ENCODE measurements at places on chromosomes 6 and 20. TPM values are rescaled to one million over a fixed set of nuclear protein-coding genes. Genes with fewer than 3 reads are reported as not detected.

DNA sequence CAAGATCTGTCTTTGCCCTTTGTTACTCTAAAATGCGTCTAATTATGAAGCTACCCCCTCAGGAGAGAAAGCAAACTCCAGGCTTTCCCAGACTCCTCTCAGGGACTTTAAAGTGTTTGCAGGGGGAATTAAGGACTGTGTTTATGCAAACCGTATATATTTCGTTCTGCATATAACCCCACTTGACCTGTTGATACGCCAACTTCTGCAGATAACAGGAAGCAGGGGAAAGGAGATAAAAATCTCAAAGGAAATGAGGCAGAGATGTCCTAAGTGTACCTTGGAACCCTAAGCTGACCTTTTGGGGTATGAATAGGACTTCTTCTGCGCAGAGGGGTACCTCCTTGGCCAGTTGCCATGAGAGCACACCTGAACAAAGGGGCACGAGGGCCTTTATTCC, 8.1 kb downstream of the SYCP2L start:
- DNase-seq: no peak
- H3K27me3 ChIP-seq: peaks cover 16% of the 10 kb centered on the region
- H3K27ac ChIP-seq: no peak overlapping the region

DNA sequence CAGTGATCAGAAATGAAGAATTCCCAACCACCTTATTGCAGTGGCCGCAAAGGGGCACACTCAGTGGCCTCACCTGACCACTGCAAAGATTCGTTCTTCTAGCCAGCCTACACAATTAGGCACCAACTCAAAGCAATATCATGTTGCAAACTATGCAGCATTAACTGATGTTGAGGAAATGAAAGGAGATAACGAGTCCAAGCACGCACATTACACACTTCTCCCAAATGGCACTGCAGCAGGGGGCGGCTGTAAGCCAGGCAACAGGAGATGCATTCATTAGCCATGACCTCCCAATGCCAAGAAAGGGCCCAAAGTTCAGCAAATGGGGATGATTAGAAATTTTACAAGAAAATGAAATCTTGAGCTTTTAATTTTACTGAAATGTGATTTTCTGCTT, 39.3 kb downstream of the ATXN1 start:
- H3K4me1 ChIP-seq: peaks cover 27% of the 10 kb centered on the region
- H3K27ac ChIP-seq: no peak overlapping the region
- peaks cover 27% of the 10 kb centered on the region for H3K36me3 ChIP-seq
- no peak overlapping the region for H3K4me3 ChIP-seq
- no peaks in the 10 kb centered on the region for H3K27me3 ChIP-seq

GRCh38 chr6:170237999-170238740, 52.7 kb downstream of the DLL1 start:
- no peaks in the 10 kb centered on the region for H3K36me3 ChIP-seq
- no peak overlapping the region for H3K27ac ChIP-seq
- DNase-seq: no peak

DNA sequence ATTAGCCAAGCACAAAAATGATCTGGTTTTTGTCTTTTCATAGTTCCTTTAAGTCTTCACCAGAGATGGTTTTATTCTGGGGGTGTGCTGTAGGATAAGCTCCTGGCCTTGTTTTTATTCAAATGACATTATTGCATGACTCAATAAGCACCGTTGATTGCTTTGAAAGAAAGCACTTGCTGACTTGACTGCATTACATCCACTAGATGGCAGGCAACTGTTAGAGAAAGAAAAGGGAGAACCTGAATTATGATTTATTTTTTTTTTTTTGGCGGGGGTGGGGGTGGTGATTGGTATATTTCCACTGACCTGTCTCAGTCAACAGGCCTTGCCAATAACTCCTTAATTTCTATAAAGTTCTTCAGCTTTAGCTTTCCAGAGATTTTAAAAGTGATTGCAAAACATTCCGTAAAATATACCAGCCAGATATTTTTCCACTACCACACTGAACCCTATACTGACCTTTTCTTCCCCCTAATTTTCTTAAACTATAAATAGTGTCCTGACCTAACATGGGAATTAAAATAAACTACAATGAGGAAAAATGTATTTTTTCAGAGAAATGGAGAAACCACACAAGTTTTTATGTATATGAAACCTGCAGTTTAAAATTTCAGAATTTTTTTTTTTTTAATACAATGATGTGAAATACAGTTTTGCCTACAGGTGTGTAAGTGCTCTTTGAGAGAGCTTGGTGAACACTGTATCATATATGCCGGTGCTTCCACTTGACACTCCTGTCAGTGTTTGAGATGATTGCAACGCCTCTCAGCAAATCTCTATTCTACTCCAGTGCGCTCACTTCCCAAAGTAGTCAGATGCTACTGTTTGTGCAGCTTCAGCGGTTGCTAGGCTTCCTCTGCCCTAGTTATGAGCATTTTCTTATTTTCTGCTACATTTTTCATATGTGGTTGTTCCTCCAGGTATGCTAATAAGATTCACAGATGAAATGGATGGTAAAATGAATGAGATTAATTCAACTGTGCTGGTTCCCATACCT, 274.3 kb downstream of the CD109 start:
- no peak overlapping the region for H3K27ac ChIP-seq
- DNase-seq: no peak
- no peaks in the 10 kb centered on the region for H3K4me1 ChIP-seq
- no peaks in the 10 kb centered on the region for H3K27me3 ChIP-seq
- no peaks in the 10 kb centered on the region for H3K36me3 ChIP-seq

DNA sequence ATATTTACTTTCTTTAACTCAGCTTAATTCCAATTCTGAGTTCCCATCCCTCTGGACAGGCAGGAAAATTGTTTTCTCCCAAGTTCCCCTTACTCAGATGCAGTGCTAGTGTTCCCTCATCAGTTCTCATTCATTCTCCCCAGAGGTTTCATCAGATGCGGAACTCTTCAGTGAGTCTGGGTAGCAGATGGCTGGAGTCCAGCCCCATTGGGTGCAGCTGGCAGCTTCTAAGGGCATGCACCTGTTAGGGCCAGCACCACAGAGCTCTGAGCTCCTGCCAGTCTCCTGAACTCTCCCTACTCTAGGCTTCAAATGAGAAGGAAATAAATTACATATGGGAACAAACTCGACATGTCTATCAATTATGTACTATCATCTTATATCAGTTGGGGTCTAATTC, 76.6 kb downstream of the SOD2 start:
- H3K4me3 ChIP-seq: no peak overlapping the region
- no peaks in the 10 kb centered on the region for H3K36me3 ChIP-seq
- no peak for DNase-seq

- no peaks in the 10 kb centered on the region for H3K36me3 ChIP-seq
- no peaks in the 10 kb centered on the region for H3K27me3 ChIP-seq
- no peak for DNase-seq
- H3K27ac ChIP-seq: no peak overlapping the region
- no peak overlapping the region for H3K4me3 ChIP-seq
- H3K4me1 ChIP-seq: no peaks in the 10 kb centered on the region
Observed at GRCh38 chr20:7406671-7407070, 533.6 kb downstream of the HAO1 start.

DNA sequence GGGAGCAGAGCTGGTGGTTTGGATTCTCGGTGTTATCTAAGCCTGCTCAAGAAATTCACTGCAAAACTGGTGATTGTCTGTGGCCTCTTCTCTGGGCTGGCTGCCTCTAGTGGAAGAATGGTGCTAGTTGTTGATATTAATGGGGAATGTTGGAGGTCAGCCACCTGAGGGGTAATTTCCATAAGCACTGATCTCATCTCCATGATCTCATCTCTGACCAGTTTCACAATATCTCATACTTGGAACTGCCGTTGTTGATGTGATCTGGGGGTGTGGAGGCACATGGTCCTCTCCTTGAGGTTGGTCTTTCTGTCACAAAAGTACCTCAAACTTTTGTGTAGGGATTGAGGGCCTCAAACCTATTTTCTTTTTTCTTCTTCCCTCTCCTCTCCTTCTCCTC, 102.6 kb downstream of the CD109 start:
- DNase-seq: no peak
- H3K4me3 ChIP-seq: no peak overlapping the region
- no peaks in the 10 kb centered on the region for H3K27me3 ChIP-seq
- no peak overlapping the region for H3K27ac ChIP-seq
- H3K4me1 ChIP-seq: no peaks in the 10 kb centered on the region

GRCh38 chr6:75935473-75935793, 137.0 kb downstream of the IMPG1 start:
- no peak overlapping the region for H3K4me3 ChIP-seq
- peaks cover 1% of the 10 kb centered on the region for H3K4me1 ChIP-seq
- no peak for DNase-seq

- H3K4me3 ChIP-seq: no peak overlapping the region
- no peak overlapping the region for H3K27ac ChIP-seq
- H3K4me1 ChIP-seq: peaks cover 14% of the 10 kb centered on the region
- H3K36me3 ChIP-seq: no peaks in the 10 kb centered on the region
- no peak for DNase-seq
Observed at GRCh38 chr6:140812636-140813035, 1320.1 kb upstream of the GJE1 start.

DNA sequence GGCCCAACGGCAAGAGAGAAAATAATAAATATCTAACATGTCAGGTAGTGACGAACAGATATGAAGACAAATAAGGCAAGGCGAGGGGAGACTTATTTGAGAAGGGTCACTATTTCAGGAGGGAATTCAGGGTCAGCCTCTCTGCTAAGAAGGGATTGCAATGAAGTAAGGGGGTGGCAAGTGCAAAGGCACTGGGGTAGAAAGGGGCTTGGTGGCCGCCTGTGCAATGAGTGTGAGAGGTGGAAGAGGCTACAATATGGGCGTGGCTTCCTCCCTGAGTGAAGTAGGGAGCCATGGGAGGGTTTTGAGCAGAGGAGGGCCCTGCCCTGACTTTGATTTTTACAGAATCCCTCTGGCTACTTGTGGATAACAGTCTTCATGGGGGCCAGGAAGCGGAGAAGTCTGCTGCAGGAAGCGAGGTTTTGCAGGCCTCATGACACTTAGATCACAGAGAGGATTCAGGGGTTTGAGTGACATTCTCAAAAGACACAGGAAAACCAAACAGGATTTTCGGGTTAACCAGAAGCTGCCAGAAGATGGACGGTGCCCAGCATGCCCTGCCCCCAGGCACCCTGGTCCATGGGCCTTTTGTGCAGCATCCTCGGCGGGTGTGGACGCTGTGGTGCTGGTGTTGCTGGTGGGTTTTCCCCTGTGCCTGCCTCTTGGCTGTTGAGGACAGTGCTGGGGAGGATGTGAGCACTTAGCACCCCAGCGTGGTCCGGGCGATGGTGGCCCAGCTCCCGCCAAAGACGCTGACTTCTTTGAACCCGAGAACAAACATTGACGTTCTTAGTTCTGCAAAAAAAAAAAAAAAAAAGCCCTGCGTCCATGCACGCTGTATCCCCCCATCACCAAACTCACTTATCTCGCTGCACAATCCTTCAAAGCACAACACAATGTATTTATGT, 124.2 kb upstream of the PTPN1 start:
- peak overlapping the region; percentile 77 for H3K27ac ChIP-seq
- no peaks in the 10 kb centered on the region for H3K36me3 ChIP-seq
- DNase-seq: peak; percentile 86
- H3K4me3 ChIP-seq: peak overlapping the region; percentile 54
- H3K27me3 ChIP-seq: no peaks in the 10 kb centered on the region

DNA sequence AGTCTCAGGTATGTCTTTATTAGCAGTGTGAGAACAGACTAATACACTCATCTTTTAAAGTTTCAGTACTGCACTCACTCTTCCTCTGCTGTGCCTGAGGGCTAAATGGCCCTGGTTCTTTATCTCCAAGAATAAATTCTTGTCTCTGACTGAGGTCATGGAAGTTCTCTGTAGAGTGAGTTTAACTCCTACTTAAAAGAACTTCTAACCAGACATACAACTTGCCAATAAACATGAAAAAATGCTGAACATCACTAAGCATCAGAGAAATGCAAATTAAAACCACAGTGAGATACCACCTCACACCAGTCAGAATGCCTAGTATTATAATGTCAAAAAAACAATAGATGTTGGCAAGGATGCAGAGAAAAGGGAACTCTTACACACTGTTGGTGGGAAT, 73.6 kb downstream of the ADAT2 start:
- H3K4me3 ChIP-seq: no peak overlapping the region
- no peak overlapping the region for H3K27ac ChIP-seq
- H3K4me1 ChIP-seq: no peaks in the 10 kb centered on the region
- H3K27me3 ChIP-seq: peaks cover 15% of the 10 kb centered on the region
- no peak for DNase-seq

GRCh38 chr6:72894091-72894490, 272.2 kb downstream of the KCNQ5 start:
- no peak for DNase-seq
- no peak overlapping the region for H3K4me3 ChIP-seq
- H3K36me3 ChIP-seq: peaks cover 2% of the 10 kb centered on the region
- H3K27ac ChIP-seq: no peak overlapping the region

DNA sequence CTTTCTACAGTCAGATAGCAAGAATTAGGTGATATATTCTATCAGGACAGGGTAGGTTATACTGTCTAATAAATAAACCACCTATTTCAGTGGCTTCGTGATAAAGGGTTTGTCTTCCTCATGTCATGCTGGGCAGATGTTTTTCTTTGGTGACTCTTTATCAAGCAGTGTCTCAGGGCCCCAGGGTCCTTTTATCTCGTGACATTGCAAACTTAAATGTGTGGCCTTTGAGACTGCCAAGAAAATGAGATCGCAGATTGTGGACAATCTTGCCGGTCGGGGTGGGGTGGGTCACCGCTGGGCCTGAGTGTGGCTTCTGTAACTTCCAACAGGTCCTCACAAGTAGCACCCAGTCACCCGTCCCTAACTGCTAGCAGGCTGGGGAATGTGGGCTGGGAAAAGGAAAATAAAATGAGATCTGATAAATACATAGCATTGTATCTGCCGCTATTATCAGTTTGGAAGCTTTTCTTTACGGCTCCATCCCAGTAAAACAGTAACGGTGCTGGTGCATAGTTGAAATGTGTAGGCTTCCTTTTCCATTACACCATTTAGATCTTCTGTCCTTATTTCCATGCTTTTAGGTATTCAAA, 50.5 kb upstream of the BMP6 start:
- no peaks in the 10 kb centered on the region for H3K4me1 ChIP-seq
- H3K27me3 ChIP-seq: peaks cover 9% of the 10 kb centered on the region
- H3K36me3 ChIP-seq: no peaks in the 10 kb centered on the region
- no peak overlapping the region for H3K27ac ChIP-seq

- no peak overlapping the region for H3K27ac ChIP-seq
- no peak for DNase-seq
- H3K4me3 ChIP-seq: no peak overlapping the region
Observed at GRCh38 chr6:79246891-79247290, 12.4 kb upstream of the HMGN3 start.

DNA sequence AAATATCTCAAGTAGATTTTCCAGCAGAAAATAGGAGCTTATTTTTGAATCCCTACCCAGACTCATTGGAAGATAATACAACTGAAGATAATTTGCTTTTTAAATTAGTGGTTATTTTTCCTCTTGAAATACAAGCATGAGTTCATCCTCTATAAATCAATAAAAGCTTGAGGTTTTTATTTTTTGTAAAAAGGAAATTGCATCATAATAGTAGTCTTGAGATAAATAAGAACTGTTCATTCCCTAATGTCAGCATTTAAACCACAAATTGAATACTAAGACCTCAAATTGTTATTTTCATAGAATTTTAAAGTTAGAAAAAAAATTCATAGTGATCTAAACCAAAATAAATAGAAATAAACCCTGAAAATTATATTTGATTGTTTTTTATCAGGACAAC, 719.1 kb downstream of the CD109 start:
- no peaks in the 10 kb centered on the region for H3K27me3 ChIP-seq
- no peak for DNase-seq
- H3K4me1 ChIP-seq: no peaks in the 10 kb centered on the region
- no peak overlapping the region for H3K4me3 ChIP-seq
- no peaks in the 10 kb centered on the region for H3K36me3 ChIP-seq

- no peak overlapping the region for H3K27ac ChIP-seq
- no peak for DNase-seq
- no peak overlapping the region for H3K4me3 ChIP-seq
- peaks cover 39% of the 10 kb centered on the region for H3K4me1 ChIP-seq
- H3K27me3 ChIP-seq: no peaks in the 10 kb centered on the region
Observed at GRCh38 chr6:20705741-20706140, 171.5 kb downstream of the CDKAL1 start.

UNC93A gene
- total RNA-seq: not detected

DEF6 gene
- total RNA-seq: 195 TPM

WFDC5 gene
- total RNA-seq: not detected

Measured in activated CD8-positive, alpha-beta T cell treated with anti-CD3 and anti-CD28 coated beads, Interleukin-2, amount 10 ng/mL, durations not matched to agents 7 days and 5 days (primary cell).